ENCODE measurements at places on chromosomes 1 and 21.
A peak's percentile ranks its signal among the peaks of the same experiment; 100 is the strongest.

GRCh38 chr1:156645666-156646065 lies 3.7 kb downstream of the BCAN start:
- no peak for DNase-seq

- DNase-seq: peak; percentile 70
Observed at GRCh38 chr1:21567241-21568005, 58.2 kb downstream of the ALPL start.

GRCh38 chr1:63813829-63814277 lies 40.0 kb downstream of the ROR1 start:
- peak; percentile 38 for DNase-seq

DNA sequence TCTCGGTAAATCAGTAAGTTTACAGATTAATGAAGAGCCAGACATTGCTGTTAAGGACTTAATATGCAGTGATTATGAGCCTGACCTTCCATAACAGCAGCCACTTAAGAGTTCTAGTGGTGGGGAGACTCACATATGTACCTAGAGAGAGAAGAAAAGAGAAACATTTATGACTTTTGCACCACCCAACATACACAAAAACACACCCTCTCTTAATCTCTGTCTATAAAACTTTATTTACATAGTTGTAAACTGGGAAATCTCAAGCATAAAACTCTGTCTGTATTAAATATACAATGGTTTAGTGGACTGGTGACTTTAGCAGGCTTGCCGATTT lies 347.4 kb upstream of the ADGRL2 start:
- DNase-seq: no peak

- DNase-seq: no peak
Observed at GRCh38 chr1:67274623-67275325, 32.9 kb upstream of the IL12RB2 start.

DNA sequence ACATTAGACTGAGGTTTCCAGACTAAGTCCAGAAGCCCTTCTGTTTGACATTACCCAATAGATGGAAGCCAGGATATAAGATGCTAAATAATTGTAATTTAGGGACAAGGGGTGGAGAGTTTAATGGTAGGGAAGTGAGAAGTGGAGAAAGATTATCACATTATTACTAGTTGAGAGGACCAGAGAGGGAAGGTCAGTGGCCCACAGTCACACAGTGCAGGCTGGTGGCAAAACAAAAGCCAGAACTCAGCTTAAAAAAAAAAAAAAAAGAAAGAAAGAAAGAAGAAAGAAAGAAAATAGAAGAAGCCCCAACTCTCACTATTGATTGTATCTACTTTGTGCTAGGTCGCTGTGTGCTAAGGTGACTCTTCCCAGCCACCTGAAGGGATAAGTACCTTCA lies 41.6 kb upstream of the WNT4 start:
- no peak for DNase-seq

DNA sequence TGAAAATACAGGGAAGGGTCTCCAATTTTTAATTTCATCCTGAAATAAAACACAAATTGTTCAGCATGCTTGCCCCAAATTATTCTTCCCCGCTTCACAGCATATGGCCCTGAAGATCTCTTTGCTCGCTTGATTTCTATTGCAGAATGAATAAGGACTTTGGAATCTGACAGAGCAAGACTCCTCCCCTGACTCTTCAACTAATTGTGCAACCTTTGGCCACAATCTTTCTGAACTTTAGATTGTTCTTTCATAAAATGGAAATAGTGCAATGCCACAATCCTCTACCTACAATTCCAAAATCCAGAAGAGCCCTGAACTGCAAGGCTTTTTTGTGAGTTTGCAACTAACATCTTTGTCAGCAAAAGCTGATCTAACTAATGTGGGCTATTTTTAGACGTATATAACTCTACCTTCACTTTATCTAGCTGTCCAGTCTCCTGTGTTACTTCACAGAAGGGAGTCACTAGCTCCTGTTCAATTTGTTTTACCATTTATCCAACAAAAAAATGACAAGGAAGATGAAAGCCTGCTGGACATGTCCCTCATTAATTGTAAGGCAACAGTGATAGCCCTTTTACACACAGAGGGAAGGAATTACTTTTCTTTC lies 13.4 kb downstream of the RNASEL start:
- DNase-seq: peak; percentile 32

- DNase-seq: no peak
Observed at GRCh38 chr21:36135391-36136102, 668 bp downstream of the CBR3 start.

GRCh38 chr1:88973520-88974137 lies 18.8 kb downstream of the KYAT3 start:
- no peak for DNase-seq

DNA sequence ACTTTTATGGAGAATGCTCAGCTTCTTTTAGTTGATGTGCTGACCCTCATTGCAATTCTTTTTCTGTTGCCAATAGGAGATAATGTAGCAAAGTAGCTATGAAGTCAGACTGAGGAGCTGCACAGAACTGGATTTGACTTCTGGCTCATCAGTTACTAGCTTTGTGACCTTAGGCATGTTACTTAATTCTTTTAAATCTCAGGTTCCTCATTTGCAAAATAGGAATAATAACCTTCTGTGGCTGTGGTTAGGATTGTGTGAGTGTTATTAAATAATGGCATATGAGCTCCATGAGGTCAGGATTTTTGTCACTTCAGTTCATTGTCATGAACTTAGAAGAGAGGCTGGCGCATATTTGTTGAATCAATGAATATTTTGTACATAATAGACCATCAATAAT lies 237.6 kb upstream of the SGIP1 start:
- no peak for DNase-seq

DNA sequence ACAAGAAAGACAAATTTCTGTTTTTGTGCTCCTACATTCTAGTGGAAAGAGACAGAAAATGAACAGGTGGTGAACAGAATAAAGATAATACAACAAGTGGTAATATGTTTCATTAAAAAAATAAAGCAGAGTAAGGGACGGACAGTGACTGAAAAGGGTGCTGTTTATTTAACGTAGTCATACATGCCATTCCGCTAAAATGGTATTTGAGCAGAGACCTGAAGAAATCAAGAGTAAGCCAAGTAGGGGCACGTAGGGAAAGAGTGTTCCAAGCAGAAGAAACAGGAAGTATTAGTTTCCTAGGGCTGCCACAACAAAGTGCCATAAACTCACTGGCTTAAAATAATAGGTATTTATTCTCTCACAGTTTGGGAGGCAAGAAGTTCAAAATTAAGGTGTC lies 65.6 kb upstream of the KCTD3 start:
- no peak for DNase-seq

DNA sequence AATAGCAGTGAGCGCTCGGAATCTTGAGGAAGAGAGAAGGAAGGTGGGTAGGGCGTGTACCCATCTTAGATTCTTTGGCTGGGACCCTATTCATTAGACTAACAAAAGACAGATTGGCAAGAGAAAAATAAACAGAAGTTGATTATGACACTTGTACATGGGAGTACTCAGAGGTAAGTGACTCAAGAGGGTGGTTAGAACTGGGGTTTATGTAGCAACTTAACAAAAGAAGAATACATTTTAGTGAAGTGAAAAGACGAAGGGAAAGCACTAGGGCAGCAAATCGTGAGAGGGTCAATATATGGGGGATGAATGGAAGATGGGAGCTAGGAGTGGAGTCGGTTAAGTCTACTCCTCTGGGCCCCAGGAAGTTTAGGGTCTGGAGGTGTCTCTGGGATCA lies 25.8 kb upstream of the RCC2 start:
- DNase-seq: no peak

GRCh38 chr1:116766616-116767469 lies 12.6 kb downstream of the CD2 start:
- DNase-seq: no peak

DNA sequence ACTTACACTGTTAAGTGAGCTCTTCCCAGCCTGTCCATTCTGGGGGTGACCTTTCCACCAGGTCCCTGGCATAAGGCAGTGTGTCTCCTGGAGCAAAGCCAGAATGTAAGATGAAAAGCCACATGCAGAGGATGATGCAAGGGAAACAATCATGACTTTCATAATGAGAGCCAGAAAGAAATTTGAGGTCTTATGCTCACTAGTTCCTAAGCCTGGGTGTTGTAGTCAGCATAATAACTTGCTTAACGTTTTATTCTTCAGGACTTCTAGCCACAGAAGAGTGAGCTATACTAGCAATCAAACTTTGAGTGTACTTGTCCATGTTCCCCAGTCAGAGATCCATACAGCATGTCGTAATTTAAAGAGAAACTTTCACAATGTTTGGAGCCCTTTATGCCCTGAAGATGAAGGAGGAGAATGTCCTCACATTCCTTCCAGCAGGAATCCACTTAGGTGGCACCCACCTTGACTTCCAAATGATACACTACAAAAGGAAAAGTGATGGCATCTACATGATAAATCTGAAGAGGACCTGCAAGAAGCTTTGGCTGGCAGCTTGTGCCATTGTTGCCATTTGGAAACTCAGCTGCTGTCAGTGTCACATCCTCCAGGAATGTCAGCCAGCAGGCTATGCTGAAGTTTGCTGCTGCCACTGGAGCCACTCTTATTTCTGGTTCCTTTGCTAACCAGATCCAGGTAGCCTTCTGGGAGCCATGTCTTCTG lies 60.5 kb upstream of the FOXD3 start:
- no peak for DNase-seq

DNA sequence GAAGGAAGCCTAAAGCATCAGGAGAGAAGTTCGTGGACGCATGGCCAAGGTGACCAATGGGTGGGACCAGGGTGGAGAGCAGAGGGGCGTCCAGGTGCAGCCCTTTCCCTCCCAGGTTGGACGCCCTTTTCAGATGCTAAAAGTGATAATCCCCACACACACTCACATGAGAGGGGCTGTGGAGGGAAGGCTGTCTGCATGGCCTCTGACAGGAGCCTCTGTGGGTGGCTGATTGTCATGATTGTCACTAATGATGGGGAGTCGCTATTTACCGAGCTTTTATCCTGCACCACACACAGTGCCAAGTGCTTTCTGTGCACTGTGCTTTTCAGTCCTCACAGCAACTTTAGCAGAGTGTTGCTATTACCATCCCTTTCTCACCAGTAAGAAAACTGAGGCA lies 27.1 kb upstream of the C1QA start:
- DNase-seq: no peak

- DNase-seq: no peak
Observed at GRCh38 chr1:184392067-184392466, 5.2 kb downstream of the C1orf21 start.

DNA sequence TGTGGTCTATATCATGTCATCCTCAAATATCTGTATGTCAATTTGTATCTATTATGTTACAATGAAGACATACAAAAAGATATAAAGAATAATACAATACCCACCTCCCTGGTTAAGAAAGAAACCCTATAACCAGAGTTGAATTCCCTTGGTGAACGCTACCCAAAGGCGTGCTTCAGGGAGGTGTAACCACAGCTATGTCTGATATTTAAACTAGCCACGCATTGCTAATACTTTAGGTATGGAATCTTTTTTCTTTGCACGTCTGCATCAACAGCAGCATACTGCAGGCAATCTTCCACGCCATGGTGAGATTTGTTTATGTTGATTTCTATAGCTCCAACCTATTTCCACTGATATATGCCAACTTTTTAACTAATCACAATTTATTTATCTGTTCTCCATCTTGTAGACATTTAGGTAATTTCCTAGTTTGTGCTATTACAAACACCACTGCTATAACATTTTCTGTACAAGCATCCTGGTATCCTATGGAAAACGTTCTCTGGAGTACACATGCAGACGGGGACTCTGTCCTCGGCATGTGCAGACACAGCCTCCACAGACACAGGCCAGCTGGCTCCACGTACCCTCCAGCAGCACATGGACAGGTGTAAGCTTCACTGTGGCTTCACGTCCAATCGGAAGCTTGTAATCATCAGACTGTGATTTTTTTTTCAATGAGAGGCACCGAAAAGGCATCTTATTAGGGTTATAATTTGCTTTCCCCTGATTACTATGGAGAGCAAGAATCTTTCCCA lies 58.5 kb downstream of the HSF2BP start:
- DNase-seq: peak; percentile 93

DNA sequence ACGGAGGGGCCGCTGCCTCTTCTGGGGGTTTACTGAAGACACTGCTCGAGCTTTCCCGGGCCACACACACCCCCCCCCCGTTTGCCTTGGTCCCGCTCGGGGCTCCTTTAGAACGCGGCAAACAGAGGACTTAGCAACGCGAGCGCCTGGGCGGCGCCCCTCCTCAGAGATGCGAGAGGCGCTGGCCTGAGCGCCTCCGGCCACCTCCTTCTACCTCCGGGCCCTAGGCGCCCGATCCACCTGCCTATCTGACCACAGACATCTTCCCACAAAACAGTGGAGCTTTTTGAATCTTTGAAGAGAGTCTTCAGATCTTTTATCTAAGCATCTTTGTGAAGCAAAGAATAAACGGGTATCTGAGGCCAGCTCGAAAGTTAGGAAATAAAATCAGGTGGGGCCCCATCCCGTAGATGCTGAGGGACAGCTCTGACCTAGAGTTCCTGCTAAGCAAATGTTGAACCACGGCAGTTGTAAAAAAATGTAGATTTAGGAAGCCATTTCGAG lies 436 bp upstream of the TTLL7 start:
- DNase-seq: peak; percentile 38

- no peak for DNase-seq
Observed at GRCh38 chr1:12717301-12717838, 1.5 kb downstream of the AADACL3 start.

DNA sequence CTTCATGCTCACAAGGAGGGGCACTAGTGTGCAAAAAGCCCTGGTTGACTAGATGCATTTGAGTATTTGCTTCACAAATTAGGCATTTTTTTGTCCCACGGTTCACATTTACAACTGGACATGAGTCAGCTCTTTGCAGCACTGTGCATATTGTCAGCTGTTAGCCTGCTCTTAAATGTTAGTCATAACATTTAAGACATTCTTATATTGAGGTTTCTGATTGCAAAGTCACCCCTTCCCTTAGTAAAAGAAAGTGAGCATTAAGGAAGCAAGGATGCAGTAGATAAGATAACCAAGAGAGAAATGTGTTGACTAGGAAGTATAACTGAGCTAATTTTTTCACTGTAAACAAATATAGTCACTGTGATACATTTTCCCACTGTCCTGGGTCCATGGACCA lies 132.6 kb upstream of the CTTNBP2NL start:
- no peak for DNase-seq

GRCh38 chr1:185038813-185039376 lies 6.5 kb upstream of the RNF2 start:
- no peak for DNase-seq

GRCh38 chr1:245128381-245129101 lies 26.2 kb upstream of the KIF26B start:
- DNase-seq: no peak

DNA sequence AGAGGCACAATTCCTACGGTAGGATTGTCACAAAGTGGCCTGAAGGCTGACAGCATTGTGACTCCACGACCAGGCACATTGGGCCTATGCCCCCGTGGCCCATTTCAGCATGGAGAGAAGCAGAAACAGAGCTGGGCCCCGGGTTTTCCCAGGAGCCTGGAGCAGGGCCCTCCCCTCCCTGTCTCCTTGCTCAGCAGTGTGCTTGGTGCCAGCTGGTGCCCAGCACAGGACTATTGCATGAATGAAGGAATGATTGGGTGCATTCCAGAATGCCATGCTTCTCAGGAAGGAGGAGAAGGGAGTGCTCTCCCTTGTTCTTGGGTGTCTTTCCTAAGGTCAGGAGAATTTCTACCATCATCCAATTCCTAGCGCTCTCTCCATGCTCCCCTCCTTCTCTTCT lies 33.7 kb downstream of the IER5 start:
- DNase-seq: no peak

GRCh38 chr1:26945728-26946127 lies 14.5 kb downstream of the KDF1 start:
- no peak for DNase-seq

Measured in non-pigmented ciliary epithelial cell (primary cell).